Esophagus muscularis mucosa (tissue), 4 donors: ENCODE measurements at places on chromosomes 1 and 21.

- DNase-seq, result no peak
Observed at GRCh38 chr1:171904778-171905450, 63.6 kb downstream of the DNM3 start.

DNA sequence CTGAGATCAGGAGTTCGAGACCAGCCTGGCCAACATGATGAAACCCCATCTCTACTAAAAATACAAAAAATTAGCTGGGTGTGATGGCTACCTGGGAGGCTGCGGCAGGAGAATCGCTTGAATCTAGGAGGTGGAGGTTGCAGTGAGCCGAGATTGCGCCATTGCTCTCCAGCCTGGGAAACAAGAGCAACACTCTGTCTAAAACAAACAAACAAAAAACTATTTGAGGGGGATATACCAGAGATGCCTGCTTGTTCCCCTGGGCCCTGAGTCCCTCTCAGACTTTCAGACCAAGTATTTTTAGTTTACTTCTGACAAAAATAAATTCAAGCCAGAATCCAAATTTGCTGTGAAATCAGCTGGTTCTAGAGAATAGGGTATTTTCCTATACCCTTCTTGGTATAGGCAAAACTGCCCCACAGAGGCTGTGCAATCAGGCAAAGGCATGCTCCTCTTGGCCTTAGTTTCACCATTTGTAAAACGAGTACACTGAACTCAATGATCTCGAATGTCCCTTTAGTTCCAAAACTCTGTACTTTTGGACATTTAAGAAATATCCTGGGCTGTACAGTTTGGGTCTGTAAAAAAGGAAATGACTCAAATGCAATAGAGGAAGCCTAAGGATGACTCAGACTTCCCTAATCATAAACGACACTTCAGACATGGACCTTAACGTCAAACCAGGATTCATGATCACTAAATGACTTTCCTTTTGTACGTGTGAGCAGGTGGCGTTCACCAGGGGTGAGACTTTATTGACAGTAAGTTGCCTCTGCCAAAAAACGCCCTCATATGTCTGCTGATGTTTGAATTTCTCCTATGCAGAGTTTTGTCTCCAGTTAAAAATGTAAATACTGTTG lies 16.1 kb downstream of the ENSA start:
- no peak for DNase-seq

- DNase-seq, result no peak
Observed at GRCh38 chr1:177546346-177546745, 375.6 kb downstream of the BRINP2 start.

- DNase-seq, result no peak
Observed at GRCh38 chr21:18840239-18840638, 436.7 kb upstream of the TMPRSS15 start.

GRCh38 chr1:110483308-110483685 lies 32.3 kb downstream of the PROK1 start:
- DNase-seq, result no peak
